ENCODE measurements at places on chromosomes 12 and 14. TPM values are rescaled to one million over a fixed set of nuclear protein-coding genes. Genes with fewer than 3 reads are reported as not detected.

GRCh38 chr12:66152732-66153131 lies 17.1 kb downstream of the TMBIM4 start:
- DNase-seq = no peak

DNA sequence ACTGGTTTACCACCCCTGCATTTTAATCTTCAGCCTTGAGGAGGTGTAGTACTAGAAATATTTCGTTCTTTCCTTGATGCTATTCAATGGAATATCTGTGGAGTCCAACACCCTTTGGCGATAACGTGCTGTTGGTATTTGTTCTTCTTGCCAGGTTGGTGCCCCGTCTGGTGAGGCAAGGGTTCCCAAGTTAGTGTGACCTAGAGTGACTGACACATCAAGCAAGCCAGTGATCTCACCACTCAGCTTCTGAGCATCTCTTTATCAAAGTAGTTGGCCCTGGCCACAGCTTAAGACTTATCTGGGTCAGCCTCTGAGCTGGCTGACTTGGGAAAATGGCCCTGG lies 60.2 kb downstream of the PLXNC1 start:
- DNase-seq = no peak

Gene ARPC3
- total RNA-seq = 91.2 TPM

- DNase-seq = no peak
These were observed 7.4 kb downstream of the AAAS start for GRCh38 chr12:53313996-53314395.

Gene AMN
- total RNA-seq = 0.13 TPM

Data from ovary (tissue), 10 donors.